GM12878 (cell line): ENCODE measurements at places on chromosomes 7 and 10. TPM values are rescaled to one million over a fixed set of nuclear protein-coding genes. Genes with fewer than 3 reads are reported as not detected.

Gene TUBB8
- not detected in 2 replicates for total RNA-seq

- no peak for DNase-seq
Observed at GRCh38 chr7:158759245-158759614, 54.6 kb upstream of the NCAPG2 start.

Gene DOCK4
- 0.46 and 0.48 TPM in 2 replicates for total RNA-seq

GRCh38 chr7:99325001-99325493, 651 bp upstream of the ARPC1A start:
- no peak for DNase-seq

GRCh38 chr7:68853254-68853653, 745.0 kb upstream of the AUTS2 start:
- DNase-seq = no peak

- no peak for DNase-seq
Observed at GRCh38 chr10:124465777-124466488, 4.3 kb downstream of the LHPP start.

DNA sequence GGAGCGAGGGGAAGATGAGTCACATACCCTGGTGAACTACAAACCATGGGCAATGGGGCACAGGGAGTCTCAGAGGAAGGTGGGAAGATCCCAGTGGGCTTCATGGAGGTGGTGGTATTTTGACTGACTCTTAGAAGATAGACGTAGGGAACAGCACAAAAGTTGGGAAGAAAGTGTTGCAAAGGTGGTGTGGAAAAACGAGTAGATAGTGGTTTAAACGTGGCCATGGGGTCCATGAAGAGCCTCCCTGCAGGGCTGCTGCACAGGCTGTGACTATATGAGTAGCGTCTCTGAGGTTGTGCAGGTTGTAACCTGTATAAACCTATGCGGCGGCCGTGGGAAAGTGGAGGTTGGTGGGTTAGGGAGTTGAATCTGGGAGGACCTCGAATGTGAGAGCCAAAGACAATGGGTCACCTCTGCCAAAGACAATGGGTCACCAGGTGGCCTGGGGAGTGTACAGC, 13.8 kb downstream of the LZTS2 start:
- DNase-seq = no peak

DNA sequence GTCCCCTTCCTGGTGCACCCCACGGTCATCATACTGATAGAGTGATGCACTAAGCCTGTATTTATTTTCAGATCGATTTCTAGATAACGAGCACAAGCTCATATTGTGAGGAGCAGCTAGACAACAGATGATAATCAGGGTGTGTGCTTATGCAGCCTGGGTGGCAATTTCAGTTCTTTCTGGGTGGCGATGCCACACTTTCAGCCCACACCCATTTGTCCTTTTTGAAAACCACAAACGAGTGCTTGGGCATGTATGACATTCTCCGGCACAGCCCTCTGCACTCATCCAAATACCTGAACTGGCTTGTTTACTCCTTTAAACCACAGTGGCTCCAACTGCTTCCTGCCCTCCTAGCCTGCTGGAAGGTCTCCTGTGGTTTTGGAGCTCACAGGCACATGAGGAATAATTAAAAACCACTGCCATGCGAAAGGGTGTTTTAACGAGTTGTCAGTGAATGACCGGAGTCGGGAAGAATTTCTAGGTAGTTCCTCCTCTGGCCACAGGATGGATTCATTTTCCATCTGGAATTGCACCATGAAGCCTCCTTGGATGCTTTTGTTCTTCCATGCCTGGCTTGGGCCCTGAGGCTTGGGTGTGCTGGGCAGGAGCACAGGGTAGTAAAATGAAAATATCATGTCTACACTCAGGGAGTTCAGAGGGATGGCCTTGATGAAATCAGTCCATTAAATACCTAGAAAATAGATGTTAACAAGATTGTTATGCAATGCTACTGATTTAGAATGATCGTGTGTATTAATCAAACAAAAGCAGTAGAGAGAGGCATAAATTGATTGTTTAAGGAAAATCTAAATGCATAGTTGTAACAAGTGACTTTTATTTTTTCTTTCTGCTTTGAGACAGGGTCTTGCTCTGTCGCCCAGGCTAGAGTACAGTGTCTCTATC, 52.4 kb upstream of the ITGB1 start:
- DNase-seq = no peak

DNA sequence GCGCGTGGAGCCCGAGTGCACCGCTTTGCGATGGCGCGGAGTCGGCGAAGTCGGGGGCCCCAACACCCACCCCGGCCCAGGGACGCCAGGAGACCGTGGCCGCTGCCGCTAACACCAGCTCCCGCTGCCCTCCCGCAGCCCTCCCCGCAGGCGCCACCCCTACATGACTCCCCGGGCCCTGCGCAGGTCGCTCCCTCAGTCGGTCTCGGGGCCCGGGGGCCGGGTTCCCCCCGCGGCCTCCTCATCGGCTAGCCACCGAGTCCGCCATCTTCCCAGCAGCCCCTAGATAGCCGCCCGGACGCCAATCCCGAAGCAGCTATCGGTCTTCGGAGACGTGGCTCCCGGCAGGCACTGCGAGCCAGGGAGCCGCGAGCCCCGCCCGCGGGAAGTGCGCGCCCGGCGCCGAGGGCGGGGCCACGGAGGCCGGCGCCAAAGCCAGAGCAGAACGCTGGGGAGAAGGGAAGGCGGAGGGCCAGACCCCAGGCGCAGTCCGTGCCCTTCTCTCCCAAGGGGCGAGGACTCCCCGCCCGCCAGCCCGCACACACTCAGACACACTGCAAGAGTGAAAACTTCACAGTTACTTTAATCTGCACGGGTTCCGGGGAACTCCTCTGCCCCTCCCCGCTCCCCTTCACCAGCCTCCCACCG, at the start of gene FASTK:
FASTK (minus strand) TSS at position 288 of the 648 bp plus-strand sequence; CDS start at position 245, 43 bp downstream.
- DNase-seq = no peak

GRCh38 chr7:121440857-121441503, 44.9 kb upstream of the FAM3C start:
- DNase-seq = no peak

- DNase-seq = no peak
Observed at GRCh38 chr7:69956541-69956940, 358.3 kb downstream of the AUTS2 start.

GRCh38 chr10:70967591-70968587, 79.5 kb upstream of the PCBD1 start:
- DNase-seq = no peak

DNA sequence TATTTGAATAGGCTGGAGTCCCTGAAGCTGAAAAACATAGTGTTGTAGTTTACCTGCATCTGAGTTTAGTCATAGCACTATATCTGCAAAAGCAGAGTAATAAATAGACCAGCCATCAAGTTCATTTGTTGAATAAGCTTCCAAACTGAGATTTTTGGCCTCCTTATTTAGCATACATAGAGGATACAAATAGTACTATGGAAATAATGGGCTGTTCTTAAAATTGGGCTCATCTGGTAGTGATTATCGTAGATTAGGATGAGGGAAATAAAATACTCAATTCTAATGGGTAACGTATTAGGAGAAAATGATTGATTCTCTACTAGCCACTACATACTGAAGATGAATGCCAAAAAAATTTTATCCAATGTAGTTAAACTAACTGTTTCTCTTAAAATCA, 41.4 kb upstream of the TMEM196 start:
- DNase-seq = no peak

Gene UNCX
- not detected in 2 replicates for total RNA-seq

DNA sequence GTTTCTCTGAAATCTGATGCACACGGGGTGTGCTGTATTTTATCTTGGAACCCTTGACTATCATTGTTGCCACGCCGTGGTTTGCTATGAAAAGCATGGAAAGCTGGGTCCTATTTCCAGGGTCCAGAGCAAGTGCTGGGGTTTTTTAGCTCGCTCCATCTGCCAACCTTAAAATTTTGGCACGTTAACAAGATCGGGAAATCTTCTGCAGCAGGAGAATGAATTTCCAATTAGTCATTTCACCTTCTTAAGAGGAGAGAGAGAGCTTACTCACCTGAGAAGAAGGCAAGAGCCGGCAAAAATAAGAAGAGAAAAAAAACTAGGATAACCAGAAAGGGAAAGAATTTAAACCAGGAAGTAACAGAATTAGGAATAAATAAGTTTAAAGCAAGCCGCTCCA, 223.6 kb upstream of the CELF2 start:
- no peak for DNase-seq

Gene LIPK
- total RNA-seq = not detected in 2 replicates

Gene SPDYE8
- not detected in 2 replicates for total RNA-seq

GRCh38 chr7:74183653-74184450, 9.7 kb downstream of the EIF4H start:
- no peak for DNase-seq

DNA sequence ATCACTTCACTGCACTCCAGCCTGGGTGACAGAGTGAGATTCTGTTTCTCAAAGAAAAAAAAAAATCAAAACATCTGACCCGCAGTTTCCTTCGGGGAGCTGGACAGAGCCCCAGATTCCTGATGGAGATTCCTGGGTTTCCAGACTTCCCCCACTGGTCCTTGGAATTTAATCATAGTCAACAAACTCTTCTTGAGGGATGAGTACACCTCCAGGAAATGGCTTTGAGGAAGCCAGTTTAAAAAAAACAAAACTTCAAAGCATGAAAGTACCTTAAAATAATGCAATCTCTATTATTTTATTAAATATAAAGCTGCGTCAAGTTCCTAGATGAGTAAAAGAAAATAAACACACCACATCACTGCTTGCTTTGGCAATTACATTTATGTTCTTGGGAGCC, 1.2 kb upstream of the MAD1L1 start:
- no peak for DNase-seq

DNA sequence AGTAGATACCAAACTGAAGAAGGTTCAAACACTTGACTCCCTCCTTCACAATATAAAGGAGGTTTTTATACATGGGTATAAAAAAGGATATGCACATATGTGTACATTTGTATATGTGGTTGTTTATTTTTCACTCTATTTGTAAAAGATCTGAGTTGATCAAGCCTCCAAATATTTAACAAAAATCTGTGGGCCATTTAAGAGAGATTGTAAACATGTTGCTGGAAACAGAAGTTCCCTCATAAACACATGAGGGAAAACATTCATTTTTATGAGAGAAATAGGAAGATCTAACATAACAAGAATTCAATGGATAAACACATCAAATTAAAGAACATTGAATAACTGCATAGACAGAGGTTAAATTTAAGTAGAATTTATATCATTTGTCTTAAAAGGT, 81.7 kb downstream of the COL28A1 start:
- no peak for DNase-seq

Gene ZNF735
- not detected in 2 replicates for total RNA-seq

DNA sequence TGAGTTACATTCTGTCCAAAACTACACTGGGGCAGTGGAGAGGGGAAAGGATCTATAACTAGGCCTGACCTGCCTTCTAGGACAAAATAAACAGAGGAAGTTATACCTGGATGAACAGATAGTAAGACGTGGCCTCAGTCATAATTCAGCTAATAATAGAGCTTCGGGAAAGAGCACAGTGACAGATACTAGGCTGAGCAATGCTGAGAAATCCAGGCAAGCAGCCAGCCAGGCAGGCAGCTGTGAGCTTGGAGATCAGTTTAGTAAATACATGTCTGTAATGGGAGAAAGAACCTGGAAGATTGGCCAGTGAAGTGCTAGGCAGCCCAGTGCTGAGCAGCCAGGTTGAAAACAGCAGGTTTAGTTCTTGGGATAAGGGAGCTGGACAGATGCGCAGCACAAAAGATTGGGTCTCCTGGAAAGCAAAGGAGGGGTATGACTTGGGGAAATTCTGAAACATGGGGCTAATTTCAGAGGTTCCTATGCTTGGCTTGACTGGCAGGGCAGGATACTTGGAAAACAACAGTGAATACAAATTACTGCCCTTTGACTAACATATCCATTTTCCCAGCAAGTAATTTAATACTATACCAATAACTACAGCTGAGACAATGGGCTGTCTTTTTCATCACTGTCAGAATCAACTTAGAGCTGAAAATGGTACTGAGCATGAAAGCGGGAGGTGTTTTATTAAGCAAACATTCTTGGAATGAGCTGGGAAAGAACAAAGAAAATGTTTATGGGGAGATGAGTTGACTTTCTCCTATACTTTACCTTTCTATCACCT, 140.8 kb downstream of the DGKB start:
- DNase-seq = no peak

GRCh38 chr7:2173189-2173827, 59.4 kb downstream of the MAD1L1 start:
- DNase-seq = no peak

GRCh38 chr7:149742075-149742701, 31.2 kb downstream of the ZNF467 start:
- DNase-seq = no peak

Gene ALOX5
- 62.4 and 69.0 TPM in 2 replicates for total RNA-seq

DNA sequence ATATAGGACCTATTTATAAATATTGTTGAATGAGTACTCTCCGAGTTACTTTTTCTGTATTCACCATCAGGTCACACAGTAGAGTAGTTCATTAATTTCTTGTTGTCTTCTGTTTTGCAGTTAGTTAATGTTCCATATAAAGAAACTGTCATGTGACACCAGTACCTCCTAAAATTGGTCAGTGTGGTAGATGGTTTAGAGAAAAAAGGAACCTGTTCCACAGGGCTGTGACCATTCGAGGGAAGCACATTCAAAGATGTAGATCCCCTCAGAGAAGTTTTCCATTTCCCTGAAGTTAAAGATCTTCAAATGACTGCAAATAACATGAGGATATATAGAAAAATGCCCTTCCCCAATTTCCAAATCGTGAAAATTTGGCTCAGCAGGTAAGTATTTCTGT, 45.7 kb downstream of the PRPF18 start:
- no peak for DNase-seq

- DNase-seq = peak; percentile 36
Observed at GRCh38 chr7:144821067-144821466, 14.8 kb downstream of the TPK1 start.

- no peak for DNase-seq
Observed at GRCh38 chr10:51860257-51860656, 160.9 kb upstream of the CSTF2T start.

Gene FAM237B
- not detected in 2 replicates for total RNA-seq

DNA sequence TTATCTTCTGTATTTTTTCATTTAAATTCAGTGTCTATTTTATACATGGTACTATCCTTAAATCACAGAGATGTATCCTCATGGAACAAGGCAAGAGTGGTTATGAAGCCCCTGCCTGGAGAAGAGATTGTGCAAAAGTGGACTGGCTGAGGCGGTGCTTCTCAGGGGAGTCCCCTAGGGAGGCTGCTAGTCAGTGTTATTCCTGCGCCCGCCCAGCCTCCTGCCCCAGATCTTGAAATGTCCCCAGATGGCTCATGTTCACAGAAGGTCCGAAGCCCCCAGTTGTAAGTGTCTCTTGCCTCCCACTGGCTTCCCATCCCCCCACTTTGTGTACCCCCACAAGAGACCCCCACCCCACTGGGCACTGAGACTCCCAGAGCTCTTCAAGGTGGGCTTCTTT, 366.9 kb downstream of the TNS3 start:
- DNase-seq = no peak

- DNase-seq = no peak
Observed at GRCh38 chr7:85290269-85290668, 103.4 kb upstream of the SEMA3D start.

- DNase-seq = no peak
Observed at GRCh38 chr7:131110297-131111080, 217.2 kb upstream of the MKLN1 start.
